ENCODE measurements at places on chromosomes 12 and 14. TPM values are rescaled to one million over a fixed set of nuclear protein-coding genes. Genes with fewer than 3 reads are reported as not detected.

GRCh38 chr12:44889162-44889561 lies 13.0 kb upstream of the NELL2 start:
- DNase-seq, result no peak

DNA sequence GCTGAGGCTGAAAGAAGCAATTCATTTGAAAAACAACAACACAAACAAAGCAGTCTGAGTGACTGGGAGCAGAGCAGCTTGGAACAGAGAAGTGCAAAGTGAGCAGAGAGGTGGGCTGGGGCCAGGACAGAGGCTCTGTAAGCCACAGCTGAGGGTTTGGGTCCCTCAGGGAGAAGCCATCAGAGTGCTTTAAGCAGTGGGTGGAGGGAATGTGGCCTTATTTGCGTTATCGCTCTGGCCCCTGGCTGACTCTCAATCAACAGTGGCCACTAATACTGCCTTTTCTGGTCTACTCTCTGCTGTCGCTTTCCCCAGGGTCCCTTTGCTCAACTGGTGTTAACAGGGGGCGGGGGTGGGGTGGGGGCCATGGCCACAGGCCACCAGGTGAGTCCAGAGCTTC lies 44.2 kb downstream of the IRF2BPL start:
- no peak for DNase-seq

Gene ASCL1
- total RNA-seq, result not detected

Gene ZNF891
- total RNA-seq, result 5.1 TPM

Gene GLS2
- total RNA-seq, result 3.1 TPM

DNA sequence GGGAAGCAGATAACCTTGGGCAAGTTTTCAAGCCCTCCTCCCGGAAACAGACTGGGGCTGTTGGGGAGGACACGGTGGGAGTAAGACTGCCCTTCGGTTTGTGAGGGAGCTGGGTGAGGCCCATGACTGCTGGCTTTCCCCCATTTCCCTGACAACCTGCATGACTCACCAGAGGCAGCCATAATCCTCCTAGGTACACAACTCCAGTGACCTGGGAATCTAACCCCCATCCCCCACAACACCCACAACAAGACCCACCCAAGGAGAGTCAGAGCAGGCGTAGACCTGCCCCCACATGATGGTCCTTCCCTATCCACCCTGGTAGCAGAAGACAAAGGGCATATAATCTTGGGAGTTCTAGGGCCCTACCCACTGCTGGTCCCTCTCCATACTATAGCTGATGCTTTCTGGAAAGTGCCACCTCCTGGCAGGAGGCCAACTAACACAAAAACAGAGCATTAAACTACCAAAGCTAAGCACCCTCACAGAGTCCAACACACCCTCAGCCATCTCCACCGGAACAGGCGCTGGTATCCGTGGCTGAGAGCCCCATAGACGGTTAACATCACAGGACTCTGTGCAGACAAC lies 14.8 kb downstream of the DDX24 start:
- no peak for DNase-seq

Gene PXN
- 428 TPM for total RNA-seq

Gene CCDC196
- not detected for total RNA-seq

DNA sequence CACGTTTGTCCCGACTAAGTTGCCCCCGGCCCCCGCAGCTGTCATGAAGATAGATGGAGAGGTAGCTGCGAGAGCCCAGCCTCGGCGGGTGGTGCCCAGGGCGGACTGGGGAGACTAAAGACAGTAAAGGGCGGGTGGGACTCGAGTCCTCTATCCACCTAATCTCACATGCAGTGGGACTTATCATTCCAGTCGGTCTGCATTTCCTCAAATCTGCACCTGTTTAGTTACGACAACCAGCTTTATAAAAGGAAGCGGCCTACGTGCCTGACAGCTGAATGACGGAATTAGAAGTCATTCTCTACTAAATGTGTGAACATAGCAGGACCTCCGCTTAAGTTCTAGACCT lies 109.8 kb upstream of the EGLN3 start:
- no peak for DNase-seq

GRCh38 chr12:6769666-6770065 lies 2.7 kb upstream of the LAG3 start:
- no peak for DNase-seq

GRCh38 chr14:90490720-90491050 lies 93.9 kb downstream of the CALM1 start:
- no peak for DNase-seq

Gene FOXN4
- total RNA-seq, result not detected

GRCh38 chr12:47737936-47738594 lies 12.8 kb upstream of the ENDOU start:
- DNase-seq, result no peak

Measured in tibial nerve (tissue), 4 donors.